ENCODE measurements at places on chromosomes 3 and 15.

DNA sequence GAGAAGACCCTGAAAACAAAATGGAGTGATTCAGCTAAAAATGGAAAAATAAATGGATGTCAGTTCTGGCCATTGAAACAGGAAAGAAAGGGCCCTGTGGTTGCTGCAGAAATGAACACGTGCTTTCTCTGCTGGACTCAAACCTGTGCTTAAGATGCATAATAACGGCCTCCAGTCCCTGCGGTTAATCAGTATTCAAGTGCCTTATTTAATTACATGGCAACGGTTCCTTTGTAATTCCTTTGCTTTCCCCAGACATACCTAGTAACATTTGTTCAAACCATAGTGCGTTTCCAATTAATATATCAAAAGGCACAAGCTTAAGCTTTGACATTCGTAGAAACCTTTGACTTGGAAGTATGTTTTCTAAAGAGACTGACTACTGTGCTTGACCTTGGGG, 428.3 kb downstream of the GABRG3 start:
- DNase-seq, result no peak

DNA sequence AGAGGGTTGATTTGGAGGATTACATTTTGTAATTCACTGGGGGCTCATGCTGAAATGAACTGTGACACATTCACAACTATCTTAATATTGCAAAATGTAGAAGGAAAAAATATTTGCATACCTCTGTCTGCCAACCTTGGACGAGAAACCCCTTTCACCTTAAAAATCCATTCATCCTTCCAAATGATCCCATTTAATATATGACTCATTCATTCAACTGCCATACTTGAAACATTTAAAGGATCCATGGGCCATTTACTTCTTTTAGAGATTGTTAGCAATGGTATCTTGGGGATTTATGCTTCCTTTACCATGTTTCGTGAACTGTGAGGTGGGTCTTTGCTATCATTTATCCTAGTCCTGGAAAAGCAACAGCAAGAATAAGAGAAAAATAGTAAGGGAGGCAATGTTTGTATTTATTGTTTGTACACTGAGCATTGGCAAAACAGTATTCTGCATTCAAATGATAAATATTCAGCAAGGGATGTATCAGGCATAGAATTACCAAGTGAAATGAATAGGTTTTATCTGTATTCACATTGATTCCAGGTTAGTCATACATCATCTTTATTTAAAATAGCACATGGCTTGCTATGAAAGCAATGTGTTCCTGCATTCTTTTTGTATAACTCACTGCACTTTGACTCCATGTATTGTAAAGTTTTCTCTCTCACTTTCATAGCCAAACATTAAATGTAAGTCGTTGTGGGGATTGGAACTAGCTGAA, 378.1 kb downstream of the NSUN3 start:
- DNase-seq, result no peak

DNA sequence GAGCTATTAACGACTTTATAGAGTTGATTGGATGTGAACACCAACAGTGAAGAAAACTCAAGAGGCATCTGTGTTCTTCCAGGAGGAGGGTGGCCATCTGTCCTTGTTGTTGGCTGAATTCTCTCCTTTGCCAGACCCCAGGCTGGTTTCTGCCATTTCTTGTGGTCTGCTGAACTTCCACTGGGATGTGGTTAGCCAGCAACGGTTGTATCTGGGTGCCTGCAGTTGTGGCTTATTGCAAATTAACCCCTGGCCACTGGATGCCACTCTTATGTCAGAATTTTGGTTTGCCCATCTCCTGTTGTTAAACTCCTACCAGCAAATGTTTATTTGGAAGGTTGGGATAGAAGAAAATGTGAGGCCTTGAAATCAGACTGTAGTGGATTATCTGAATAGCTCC, 163.6 kb upstream of the TBC1D5 start:
- no peak for DNase-seq

- no peak for DNase-seq
Measured at GRCh38 chr3:99871231-99872045, 53.8 kb downstream of the CMSS1 start.

GRCh38 chr3:120894316-120895057, 13.5 kb upstream of the STXBP5L start:
- DNase-seq, result no peak

Measured in stimulated activated CD4-positive, alpha-beta T cell treated with anti-CD3 and anti-CD28 coated beads, Interleukin-2, amount 100 ng/mL, for 24 hours (primary cell).